Mesenchymal stem cell (in vitro differentiated cells and primary cell): ENCODE measurements at places on chromosomes 16 and 17.

DNA sequence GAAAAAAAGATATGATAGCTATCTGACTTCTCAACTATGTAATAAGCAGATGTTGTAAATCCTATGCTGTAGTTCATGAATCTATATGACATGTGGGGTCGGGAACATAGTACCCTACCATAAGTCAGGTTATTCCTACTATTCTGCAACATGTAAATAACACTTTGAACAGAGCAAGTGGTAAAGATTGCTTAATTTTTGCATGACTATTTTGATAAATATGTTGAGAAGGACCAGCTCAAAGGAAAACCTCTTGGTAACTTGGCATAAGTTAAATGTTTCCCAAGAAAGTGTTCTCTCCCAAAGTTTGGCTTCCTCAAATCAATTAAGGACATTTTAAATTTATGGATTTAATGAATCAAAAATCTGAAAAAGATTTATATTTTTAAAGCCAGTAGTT, 62.1 kb downstream of the ABHD15 start:
- peak; percentile 23 for DNase-seq

- peak; percentile 51 for DNase-seq
Measured at GRCh38 chr16:8866118-8866883, 2.5 kb downstream of the CARHSP1 start.

GRCh38 chr17:78284146-78284545, 52.7 kb downstream of the TMEM235 start:
- DNase-seq, result peak; percentile 89

DNA sequence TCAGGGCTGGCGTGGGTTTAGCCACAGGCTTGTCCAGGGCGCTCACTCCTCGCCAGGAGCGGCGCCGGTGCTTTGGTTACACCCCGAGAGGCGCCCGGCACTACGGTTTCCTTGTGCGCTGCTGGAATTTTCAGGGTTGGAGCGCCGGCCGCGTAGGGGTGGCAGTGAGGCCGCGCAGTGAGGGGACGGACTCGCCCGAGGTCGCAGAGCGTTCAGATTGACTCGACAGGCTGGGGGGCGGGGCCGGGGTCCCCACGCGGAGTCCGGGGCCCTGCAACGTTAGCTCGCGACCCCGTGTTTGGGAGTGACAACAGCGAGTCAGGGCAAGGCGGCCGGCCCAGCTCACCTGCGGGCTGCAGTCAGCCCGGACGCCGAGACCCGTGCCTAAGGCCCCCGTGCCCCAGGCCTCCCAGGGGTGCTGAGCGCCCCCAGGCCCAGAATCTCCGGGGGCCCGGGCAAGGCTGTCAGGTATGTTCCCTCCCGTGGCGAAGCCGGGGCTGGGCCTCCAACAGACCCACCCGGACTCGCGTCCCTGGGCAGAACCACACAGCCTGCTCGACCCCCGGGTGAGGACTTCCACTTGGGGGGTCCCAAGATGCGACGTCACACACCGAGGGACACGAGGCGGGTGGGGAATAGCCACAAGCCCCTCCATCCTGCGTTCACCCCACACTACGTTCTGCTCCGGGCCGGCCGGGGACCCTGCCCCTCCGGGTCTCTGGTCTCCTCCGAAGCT, 1.3 kb upstream of the ACTG1 start:
- peak; percentile 85 for DNase-seq

DNA sequence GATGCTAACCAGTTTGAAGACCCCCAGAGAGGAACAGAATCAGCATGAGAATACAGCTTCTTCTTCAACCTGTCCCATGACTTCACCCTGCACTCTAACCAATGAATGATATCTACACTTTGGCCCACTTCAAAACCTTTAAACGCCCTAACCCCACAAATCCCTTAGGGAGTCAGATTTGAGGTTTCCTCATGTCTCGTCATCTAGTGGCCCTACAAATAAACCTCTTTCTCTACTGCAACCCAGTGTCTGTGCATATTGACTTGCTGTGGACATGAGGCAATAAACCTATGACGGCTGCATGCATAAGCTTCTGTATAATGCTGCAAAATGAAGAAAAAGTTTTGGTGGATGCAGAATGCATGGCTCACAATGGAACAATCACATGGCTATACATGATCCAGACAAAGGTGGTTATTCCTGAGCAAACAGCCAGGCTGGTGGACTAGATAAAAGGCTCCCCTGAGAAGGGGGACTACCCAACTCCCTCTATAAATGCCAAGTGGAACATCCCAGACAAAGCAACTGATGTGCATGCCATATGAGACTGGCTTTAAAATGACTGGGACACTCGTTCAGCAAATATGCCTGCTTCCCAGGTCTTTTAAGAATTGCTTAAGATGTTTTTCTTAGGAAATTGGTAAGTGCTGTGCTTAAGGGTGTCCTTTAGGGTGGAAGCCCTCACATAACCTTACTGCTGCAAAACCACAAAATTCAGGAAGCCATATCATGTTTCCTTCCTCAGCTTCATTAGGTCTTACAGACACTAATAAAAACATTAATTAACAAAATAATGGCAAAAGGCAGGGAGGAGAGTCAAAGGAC, 12.2 kb downstream of the N4BP1 start:
- DNase-seq, result peak; percentile 38

DNA sequence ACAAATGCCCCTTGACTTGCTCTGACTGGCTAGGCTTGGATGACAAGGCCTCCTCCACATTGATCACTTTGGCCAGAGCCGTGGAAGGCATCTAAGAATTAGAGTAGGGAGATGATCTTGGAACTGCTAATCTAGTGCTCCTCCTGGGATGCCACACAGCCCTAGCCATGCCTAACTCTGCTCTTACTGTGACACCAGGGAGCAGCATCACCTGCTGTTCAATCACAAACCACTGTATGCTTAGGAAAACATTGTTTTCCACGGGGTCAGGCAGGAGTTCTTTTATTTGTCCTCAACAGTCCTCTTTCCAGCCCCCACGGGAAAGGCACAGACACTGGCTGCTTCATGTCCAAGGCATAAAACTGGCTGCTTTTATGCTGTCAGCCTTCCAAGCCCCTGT, 46.3 kb downstream of the C16orf78 start:
- DNase-seq, result no peak

- no peak for DNase-seq
Measured at GRCh38 chr16:50767197-50767596, 25.3 kb downstream of the CYLD start.

DNA sequence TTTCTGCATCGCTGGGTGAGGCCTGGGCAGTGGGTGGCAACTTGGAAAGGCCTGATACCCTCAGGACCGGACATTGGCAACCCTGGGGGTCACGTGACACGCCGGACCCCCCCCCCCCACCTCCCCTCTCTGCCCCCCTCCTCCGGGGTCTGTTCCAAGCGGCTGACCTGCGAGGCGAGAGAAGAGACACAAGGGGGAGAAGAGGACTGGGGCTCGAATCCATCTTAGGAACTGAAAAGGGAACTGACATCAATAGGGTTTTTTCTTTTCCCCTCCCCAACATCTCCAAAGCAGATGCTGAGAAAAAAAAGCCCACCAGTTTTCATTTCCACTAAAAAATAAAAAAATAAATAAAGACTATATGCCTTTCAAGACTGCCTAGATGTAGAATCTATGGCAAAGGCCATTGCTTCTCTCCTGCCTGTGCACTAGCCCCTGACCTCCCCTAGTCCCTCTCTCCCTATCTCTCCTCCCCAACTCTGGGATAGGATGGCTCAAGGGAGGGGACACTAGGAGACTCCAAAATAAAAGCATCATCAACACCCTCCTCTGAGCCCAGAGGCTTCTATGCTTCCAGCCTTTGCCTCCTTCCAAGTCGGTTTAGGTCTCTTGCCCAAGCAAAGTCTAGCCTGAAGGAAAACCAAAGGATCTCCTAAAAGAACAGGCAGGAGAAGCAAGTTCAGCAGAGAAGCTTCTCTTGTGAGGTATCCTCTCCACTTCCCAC, 7.7 kb upstream of the HOXB2 start:
- DNase-seq, result peak; percentile 70
